T follicular helper cell (primary cell): ENCODE measurements at places on chromosomes 7 and 10.
A peak's percentile ranks its signal among the peaks of the same experiment; 100 is the strongest.

GRCh38 chr10:114307731-114308130, 68.7 kb downstream of the VWA2 start:
- DNase-seq: no peak

GRCh38 chr7:51315393-51316261, 982 bp downstream of the COBL start:
- DNase-seq: no peak

DNA sequence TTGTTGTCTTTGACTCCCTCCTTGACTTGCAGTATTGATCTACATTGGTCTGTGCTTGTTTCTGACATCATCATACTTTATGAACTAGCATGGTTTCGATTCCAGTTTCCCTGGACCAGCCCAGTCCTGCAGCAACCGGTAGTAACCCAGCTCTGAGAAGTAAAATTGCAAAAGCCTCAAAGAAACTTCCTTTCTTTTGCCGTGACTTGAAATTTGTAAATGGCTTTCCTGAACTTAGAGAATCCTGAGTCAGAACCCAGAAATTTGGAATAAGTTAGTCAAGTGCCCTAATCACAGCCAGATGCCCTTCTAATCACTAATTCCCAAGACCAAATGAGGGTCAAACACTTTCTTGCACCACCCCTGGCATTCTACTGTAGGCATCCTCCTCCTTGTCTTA, 15.0 kb downstream of the TAS2R60 start:
- DNase-seq: no peak

DNA sequence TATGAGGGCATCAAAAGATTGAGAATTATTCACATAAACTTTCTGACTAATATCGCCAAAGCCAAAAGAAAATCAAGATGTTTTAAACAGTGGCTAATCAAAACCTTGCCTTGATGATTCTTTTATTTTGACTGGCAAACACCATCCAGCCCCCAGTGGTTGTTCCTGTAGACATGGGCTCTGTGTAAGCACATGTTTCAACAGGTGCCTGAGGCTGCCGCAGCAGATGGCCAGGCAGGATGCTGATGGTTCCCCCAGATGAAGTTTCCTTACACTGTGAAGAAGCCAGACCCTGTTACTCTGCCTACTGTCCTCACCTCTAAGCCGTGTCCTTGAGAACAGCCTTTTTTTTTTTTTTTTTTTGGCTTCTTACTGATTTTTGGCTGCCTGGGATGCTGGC, 146.5 kb downstream of the RAB11FIP2 start:
- no peak for DNase-seq

DNA sequence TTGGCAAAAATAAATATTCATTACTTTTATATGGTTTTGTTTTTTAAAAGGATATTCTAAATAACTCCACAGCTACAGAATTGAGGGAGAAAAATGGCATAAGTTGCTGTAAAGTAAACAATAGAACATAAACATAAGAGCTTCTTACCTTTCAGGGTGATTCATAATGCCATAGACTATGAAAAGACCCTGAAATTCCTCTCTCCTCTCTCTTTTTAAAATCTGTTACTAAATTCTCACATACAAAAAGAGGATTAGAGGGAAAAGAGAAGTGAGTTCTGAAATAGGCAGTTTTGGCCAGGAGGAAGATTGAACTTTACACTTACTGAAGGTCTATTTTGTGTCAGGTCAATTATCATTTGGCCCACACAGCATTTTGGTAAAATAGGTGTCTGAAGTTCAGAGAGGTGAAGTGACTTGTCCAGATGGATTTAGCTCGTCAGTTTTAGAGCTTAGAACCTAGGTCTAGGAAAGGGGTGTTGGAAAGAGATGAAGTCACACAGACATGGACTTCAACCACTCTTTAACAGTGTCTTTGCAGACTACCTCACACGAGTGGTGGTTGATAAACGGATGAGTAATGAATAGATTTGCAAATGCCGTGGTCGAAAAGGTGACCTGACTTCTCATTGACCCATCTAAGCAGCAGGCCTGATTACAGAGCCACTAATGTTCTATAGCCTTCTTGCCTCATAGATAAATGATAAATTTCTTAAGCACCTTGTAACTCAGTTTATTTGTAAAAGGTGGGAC, 190.6 kb upstream of the CCDC6 start:
- no peak for DNase-seq

DNA sequence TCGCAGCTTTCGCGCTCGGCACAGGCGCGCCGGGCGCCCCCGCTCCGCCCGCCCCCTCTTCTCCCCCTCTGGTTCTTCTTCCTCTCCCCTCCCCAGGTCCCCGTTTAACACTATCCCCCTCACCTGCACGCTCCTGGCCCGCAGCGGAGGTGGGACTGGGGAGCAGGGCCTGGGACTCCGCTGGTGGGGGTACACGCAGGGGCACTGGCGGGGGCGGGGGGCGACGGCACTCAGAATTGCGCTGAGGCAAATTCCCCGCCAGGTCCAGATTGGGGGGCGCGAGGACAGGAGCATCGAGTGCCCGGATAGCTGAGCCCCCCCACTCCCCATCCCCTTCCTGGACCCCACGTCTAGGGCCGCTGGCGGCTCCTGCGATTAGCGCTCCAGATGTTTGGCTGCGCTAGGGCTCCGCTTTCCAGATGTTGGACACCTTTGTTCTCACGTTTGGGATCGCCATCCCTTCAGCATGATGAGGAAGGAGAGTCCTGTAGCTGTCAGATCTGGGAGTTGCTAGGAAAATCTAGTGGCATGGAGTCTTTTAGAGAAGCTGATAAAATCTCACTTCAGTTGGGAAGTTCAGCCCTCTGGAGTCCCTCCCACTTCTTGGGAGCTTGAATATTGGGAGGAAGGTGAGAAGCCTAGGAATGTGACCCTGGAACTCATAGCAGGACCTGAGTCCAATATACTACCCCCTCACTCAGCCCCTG, 31.4 kb upstream of the PAX2 start:
- no peak for DNase-seq

DNA sequence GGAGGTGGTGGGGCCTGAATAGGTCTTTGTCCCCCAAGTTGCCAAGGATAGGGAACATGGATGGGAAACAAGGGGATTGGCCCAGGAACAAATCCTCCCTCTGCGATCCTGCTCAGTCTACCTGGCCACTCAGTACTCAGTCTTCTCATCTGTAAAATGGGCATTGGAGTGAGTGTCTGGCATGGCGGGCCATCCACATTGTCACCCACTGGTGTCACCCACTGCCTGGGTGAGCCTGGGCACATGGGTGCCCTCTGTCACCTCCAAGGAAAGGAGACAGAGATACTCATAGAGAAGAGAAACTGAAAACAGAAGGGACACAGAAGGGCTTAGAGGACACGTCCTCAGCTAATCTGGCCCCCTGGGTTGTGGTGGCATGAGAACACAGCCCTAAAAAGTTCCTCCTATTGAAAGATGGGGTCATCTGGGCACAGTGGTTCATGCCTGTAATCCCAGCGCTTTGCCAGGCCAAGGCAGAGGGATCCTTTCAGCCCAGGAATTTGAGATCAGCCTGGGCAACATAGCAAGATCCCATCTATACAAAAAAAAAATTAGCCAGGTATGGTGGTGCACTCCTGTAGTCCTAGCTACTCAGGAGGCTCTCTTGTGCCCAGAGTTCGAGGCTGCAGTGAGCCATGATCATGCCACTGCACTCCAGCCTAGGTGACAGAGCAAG, 12.5 kb upstream of the TNRC18 start:
- no peak for DNase-seq

- DNase-seq: no peak
Measured at GRCh38 chr7:102973096-102973802, 60.4 kb downstream of the LRRC17 start.

DNA sequence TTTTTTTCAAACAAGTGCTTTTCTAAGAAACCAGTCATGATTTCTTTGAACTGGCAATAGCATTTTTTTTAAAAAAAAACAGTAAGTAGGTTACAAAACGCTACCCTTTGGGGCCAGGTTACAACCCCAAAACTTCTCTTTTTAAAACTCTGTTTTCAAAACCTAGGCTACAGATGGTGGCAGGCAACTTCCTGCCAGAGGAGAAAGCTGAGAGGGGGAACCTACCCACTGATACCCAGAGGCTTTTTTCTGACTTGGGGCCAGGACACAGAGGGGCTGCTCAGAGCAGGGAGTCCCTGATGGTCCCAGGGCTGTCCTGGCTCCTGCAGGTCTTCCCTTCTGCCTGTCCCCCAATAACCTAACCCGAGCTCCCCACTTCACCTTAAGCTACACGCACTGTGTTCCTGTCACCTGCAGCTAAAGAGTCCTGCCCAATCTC, 6.9 kb downstream of the STN1 start:
- DNase-seq: peak; percentile 25

GRCh38 chr10:132019366-132019765, 37.6 kb upstream of the BNIP3 start:
- DNase-seq: no peak

DNA sequence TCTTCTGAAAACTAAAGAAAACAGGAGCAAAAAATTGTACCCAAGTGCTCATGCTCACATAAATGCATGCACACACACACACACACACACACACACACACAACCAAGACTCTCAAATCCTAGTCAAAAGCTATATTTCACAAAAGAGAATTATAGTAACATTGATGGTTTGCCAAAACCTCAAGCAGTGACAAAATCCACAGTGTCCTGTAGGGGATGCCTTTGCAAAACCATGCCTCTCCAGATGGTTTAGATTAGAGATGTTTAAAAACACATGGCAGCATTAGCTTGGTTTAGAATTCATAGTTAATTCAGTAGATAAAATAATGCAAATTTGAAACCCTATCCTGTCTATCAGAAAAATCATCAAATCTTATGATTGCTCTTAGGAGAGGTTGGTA, 232.2 kb downstream of the DYNC1I1 start:
- no peak for DNase-seq

- peak; percentile 73 for DNase-seq
Measured at GRCh38 chr10:79068562-79069324, at the start of gene ZMIZ1. Gene ZMIZ1, plus strand, starts transcription at chr10:79068966. Its CDS starts 132,667 bp downstream, at chr10:79201633.

- DNase-seq: no peak
Measured at GRCh38 chr7:41698726-41699125, 4.2 kb downstream of the INHBA start.

DNA sequence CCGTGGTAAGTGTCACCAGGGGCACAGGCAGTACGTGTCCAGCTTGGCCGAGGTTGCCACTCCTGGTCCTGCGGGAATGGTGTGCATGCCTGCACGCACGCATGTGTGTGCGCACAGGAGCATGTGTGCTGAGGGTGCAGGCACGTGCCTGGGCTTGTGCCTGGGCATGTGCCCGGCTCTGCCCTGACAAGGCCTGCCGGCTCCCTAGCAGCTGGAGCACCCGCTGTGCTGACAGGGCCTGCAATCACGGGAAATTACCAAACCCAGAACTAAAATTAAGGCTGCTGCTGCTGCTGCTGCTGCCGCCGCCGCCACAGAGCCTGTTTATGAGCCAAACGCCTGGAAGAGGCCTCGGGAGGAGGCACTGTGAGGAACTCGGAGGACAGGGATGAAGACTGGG, 28.7 kb downstream of the GHRHR start:
- DNase-seq: no peak

DNA sequence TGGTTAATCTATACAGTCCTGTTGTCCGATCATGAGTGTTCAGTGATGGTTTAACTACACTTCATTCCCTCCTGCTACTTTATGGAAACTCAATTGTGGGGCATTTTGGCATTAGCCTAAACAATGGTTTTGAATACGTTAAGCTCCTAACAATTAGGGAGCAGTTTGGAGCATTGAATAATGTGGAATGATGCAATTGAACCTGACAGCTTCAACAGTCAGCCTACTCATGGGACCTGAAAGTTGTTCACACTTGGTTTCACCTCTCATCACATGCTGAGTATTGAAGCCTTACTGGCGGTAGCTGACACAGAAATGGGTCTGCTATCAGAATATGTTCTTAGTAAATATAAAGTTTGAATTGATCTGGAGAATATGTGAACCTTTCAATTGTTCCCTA, 186.1 kb downstream of the MLLT10 start:
- DNase-seq: no peak

DNA sequence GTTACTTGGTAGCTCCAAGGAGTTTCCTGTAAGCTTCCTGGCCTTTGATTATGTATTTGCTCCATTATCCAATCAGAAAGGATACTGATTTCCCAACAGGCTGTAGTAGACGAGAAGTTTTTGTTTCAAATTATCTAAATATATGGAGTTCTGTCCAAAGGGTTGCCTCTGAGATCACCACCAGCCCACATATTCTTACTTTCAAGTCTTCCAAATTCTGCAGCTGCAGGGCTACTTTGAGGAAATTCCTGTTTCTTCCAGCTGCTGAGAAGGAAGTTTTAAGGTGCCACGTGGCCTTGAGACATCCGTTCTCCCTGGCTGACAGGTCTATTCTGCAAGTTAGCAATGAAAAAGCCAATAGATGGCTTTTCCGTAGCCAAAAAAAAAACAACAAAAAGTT, 286.0 kb downstream of the TWIST1 start:
- DNase-seq: no peak

- DNase-seq: no peak
Measured at GRCh38 chr7:37395618-37396259, 52.9 kb downstream of the ELMO1 start.

DNA sequence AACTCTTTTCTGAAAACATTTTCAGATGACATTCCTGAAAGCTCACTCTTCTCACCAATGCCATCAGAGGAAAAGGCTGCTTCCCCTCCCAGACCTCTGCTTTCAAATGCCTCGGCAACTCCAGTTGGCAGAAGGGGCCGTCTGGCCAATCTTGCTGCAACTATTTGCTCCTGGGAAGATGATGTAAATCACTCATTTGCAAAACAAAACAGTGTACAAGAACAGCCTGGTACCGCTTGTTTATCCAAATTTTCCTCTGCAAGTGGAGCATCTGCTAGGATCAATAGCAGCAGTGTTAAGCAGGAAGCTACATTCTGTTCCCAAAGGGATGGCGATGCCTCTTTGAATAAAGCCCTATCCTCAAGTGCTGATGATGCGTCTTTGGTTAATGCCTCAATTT, 16.5 kb downstream of the ANLN start:
- DNase-seq: no peak

DNA sequence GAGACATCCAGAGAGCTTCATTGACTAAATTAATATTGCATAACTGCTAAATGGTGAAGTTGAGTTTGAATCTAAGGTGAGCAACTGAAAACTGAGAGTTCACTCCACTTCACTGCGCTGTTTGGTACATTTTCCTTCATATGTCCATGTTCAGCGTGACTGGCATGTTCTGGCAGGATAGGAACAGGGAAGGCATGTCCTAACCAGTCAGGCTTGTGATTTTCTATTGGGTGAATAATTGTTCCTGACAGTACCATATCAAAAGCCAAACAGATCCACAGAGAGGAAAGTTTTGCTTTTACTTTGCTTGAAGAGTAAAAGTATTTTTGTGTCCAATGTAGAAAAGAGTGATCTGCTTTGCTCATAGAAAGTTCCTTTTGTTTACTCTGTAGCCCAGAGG, 53.2 kb downstream of the WDFY4 start:
- no peak for DNase-seq

GRCh38 chr7:43044511-43044910, 67.9 kb upstream of the HECW1 start:
- no peak for DNase-seq

- no peak for DNase-seq
Measured at GRCh38 chr10:3538291-3538655, 246.7 kb downstream of the KLF6 start.

GRCh38 chr7:138258197-138258559, 181.9 kb downstream of the AKR1D1 start:
- no peak for DNase-seq

GRCh38 chr7:38561166-38561565, 70.0 kb downstream of the AMPH start:
- no peak for DNase-seq
